ENCODE measurements at places on chromosomes 1 and 21.

DNA sequence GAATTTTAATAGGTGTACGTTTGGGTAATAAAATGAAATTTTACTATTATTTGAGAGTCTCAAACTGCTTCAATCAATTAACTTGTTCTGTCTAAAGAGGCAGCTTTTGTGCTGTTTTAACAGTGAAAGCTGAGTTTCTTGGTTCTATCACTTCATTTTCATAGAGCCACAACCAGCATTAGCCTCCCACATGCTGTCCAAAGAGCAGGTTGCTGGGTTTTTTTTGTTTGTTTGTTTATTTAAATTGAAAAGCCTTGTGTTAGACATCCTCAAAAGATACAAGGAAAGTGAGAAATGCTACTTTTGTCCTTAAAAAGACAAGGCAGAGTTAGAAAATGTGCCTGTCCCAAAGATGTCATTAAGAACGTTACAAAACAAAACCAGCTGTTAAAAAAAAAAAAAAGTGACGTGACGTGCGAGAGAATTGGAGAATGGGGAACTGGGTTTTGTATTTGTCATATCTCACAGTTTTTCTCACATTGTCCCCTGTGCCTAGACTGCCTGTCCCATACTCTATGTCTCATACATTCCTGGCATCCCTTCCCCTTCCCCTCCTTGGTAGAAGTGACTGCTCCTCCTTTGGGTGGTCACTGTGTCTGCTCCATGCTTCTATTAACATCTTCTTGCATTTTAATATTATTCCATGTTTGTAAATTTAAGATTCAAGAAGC lies 63.1 kb upstream of the CD34 start:
- peaks cover 1% of the 10 kb centered on the region for H3K4me1 ChIP-seq
- no peaks in the 10 kb centered on the region for H3K36me3 ChIP-seq
- peaks cover 32% of the 10 kb centered on the region for H3K27me3 ChIP-seq
- H3K4me3 ChIP-seq: no peak overlapping the region
- no peak overlapping the region for H3K27ac ChIP-seq

DNA sequence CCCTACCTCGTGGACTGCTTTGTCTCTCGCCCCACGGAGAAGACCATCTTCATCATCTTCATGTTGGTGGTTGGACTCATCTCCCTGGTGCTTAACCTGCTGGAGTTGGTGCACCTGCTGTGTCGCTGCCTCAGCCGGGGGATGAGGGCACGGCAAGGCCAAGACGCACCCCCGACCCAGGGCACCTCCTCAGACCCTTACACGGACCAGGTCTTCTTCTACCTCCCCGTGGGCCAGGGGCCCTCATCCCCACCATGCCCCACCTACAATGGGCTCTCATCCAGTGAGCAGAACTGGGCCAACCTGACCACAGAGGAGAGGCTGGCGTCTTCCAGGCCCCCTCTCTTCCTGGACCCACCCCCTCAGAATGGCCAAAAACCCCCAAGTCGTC lies 2.0 kb downstream of the GJA4 start:
- peaks cover 22% of the 10 kb centered on the region for H3K4me1 ChIP-seq
- peaks cover 8% of the 10 kb centered on the region for H3K27me3 ChIP-seq
- no peaks in the 10 kb centered on the region for H3K36me3 ChIP-seq
- no peak overlapping the region for H3K27ac ChIP-seq
- no peak overlapping the region for H3K4me3 ChIP-seq
- DNase-seq: no peak

- DNase-seq: no peak
- peaks cover 23% of the 10 kb centered on the region for H3K27me3 ChIP-seq
- no peak overlapping the region for H3K4me3 ChIP-seq
- H3K4me1 ChIP-seq: no peaks in the 10 kb centered on the region
- no peak overlapping the region for H3K27ac ChIP-seq
Observed at GRCh38 chr1:197986817-197987216, 69.6 kb downstream of the LHX9 start.

DNA sequence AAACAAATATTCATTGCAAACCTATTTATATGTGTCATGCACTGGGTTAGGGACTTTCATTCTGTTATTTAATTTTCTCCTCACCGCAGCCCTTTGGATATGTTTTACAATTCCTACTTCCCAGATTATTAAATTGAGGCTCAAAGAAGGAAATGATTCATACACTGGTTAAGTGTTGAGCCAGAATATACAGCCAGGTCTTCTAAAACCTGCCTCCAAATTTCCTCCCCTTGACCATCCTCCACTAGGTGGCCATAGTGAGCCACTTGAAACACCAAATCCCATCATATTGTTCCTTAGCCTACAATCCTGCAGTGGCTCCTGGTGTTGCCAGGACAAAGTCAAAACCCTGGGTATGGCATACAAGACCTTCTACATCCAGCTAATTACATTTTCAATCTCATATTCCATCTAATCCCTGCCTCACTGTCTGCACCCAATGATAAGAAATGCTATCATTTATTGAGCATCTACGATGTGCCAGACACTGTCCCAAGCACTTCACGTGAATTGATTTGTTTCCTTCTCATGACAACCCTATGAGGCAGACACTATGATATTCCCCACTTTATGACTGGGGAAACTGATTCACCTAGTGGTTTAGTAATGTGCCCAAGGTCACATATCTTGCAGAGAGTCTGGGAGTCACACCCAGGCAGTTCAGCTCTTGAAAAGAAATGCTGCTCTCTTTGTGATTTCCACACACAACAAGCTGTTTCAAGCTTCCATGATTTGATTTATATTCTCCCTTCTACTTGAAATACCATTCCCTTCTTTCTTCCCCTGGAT lies 23.6 kb upstream of the KIRREL1 start:
- no peak for DNase-seq
- H3K4me1 ChIP-seq: no peaks in the 10 kb centered on the region
- peaks cover 7% of the 10 kb centered on the region for H3K27me3 ChIP-seq
- no peak overlapping the region for H3K4me3 ChIP-seq
- no peaks in the 10 kb centered on the region for H3K36me3 ChIP-seq

- H3K4me1 ChIP-seq: no peaks in the 10 kb centered on the region
- DNase-seq: no peak
- no peak overlapping the region for H3K4me3 ChIP-seq
Observed at GRCh38 chr1:156378557-156378956, 9.5 kb downstream of the RHBG start.

GRCh38 chr1:241479294-241479693 lies 40.3 kb downstream of the FH start:
- no peaks in the 10 kb centered on the region for H3K4me1 ChIP-seq
- no peaks in the 10 kb centered on the region for H3K36me3 ChIP-seq
- no peak overlapping the region for H3K27ac ChIP-seq
- no peaks in the 10 kb centered on the region for H3K27me3 ChIP-seq
- DNase-seq: no peak

DNA sequence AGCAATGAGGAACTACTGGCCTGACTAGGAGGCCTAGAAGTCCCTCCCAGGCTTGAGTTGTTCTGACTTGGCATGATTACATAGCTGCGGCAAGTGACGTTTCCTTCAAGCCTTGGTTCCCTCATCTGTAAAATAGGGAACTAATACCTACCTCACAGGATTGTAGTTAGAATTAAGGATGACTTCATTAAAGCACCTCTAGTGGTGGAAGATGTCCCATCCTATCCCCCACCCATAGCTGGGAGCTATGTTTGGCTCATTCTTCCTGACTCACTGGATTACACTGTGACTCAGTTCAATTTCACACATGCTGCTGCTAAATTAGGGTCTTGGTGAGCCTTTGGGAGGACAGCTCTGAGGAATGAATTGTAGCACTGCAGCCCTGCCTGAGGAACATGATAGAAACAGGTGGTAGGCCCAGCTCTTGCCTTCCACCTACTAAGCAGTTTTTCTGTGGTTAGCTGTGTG lies 6.0 kb upstream of the SHISA4 start:
- H3K4me3 ChIP-seq: no peak overlapping the region
- H3K4me1 ChIP-seq: no peaks in the 10 kb centered on the region
- H3K27me3 ChIP-seq: peaks cover 11% of the 10 kb centered on the region

GRCh38 chr1:235892202-235892601 lies 25.5 kb upstream of the LYST start:
- H3K4me1 ChIP-seq: peaks cover 31% of the 10 kb centered on the region
- no peak overlapping the region for H3K4me3 ChIP-seq
- H3K36me3 ChIP-seq: peaks cover 7% of the 10 kb centered on the region
- no peak for DNase-seq
- H3K27ac ChIP-seq: peak overlapping the region; percentile 43

DNA sequence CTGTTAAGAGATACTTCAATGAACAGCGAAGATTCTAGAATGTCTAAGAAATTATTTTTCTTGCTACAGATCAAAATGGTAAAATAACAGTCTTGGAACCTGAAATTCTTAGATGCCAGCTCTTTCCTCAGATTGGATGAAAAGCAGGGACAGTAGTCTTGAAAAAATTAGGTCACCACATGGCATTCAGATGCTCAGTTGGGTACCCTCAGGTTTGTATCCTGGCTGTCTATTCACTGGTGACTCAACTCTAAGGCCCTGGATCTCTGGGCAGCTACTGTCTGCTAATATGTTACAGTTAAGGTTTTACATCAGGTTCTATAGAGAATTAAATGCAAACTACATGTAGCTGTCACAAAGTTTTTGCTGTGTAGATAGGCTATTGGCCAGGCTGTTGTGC lies 528.9 kb upstream of the ADAMTS5 start:
- no peak overlapping the region for H3K4me3 ChIP-seq
- no peak for DNase-seq
- no peaks in the 10 kb centered on the region for H3K4me1 ChIP-seq
- no peaks in the 10 kb centered on the region for H3K27me3 ChIP-seq
- H3K27ac ChIP-seq: no peak overlapping the region
- H3K36me3 ChIP-seq: no peaks in the 10 kb centered on the region

GRCh38 chr1:17967623-17968255 lies 139.9 kb upstream of the IGSF21 start:
- no peak for DNase-seq
- H3K4me3 ChIP-seq: no peak overlapping the region
- no peaks in the 10 kb centered on the region for H3K36me3 ChIP-seq
- H3K4me1 ChIP-seq: no peaks in the 10 kb centered on the region

DNA sequence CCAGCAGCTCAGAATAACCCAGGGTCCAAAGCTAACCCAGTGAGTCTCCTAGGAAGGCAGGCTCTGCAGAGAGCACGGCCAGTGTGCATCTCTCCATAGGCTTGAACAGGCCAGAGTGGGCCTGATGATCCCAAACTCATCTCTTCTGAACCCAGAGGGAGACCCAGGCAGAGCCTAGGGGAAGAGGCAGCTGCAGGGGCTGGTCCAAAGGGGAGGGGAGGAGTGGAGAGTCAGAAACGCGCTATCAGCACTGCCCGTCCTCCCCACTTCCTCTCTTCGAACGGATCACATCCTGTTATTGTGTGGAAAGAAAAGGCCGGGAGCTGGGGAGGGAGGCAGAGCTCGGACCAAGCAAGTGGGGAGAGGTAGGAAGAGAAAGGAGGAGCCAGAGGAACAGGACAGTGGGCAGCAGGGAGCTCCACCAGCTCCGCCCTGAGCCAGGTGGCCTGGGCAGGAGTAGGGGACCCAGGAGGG lies 20.2 kb downstream of the TAL1 start:
- H3K27ac ChIP-seq: no peak overlapping the region
- H3K4me3 ChIP-seq: no peak overlapping the region
- no peaks in the 10 kb centered on the region for H3K4me1 ChIP-seq
- DNase-seq: no peak

DNA sequence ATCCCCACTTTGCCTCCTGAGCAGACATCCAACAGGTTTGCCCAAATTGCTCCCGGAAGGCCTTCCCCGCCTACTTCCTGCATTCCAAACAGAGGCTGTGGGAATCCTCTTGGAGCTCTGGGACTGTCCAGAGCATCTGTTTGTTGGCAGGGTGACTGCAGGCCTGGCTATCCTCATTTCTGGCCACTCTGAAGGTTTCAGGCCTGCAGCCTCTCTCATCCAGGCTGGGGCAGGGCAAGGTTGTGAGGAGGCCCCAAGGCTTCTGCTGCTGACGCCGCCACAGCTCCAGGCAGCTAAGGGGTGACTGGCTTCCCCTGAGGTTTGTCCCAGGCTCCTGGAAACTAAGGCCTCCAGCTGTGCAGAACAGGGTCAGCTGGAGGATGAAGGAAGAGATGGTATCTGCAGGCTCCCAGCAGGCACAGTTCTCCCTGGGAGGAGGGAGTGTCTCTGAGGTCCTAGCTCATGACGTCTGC lies 11.3 kb downstream of the CDK18 start:
- no peak overlapping the region for H3K27ac ChIP-seq
- no peaks in the 10 kb centered on the region for H3K36me3 ChIP-seq
- no peaks in the 10 kb centered on the region for H3K4me1 ChIP-seq

GRCh38 chr1:116966791-116967190 lies 34.8 kb upstream of the CD101 start:
- peaks cover 8% of the 10 kb centered on the region for H3K36me3 ChIP-seq
- H3K4me3 ChIP-seq: no peak overlapping the region
- H3K27ac ChIP-seq: no peak overlapping the region

- H3K4me1 ChIP-seq: no peaks in the 10 kb centered on the region
- DNase-seq: no peak
- H3K27ac ChIP-seq: no peak overlapping the region
- no peak overlapping the region for H3K4me3 ChIP-seq
- peaks cover 21% of the 10 kb centered on the region for H3K27me3 ChIP-seq
Observed at GRCh38 chr1:18200918-18201317, 93.3 kb downstream of the IGSF21 start.
